CD4-positive, alpha-beta T cell (primary cell): ENCODE measurements at places on chromosomes 12 and 14.

- H3K27me3 ChIP-seq, result no peaks in the 10 kb centered on the region
- no peak for DNase-seq
- no peak overlapping the region for H3K27ac ChIP-seq
These were observed 68.9 kb upstream of the SAV1 start for GRCh38 chr14:50736932-50737419.

DNA sequence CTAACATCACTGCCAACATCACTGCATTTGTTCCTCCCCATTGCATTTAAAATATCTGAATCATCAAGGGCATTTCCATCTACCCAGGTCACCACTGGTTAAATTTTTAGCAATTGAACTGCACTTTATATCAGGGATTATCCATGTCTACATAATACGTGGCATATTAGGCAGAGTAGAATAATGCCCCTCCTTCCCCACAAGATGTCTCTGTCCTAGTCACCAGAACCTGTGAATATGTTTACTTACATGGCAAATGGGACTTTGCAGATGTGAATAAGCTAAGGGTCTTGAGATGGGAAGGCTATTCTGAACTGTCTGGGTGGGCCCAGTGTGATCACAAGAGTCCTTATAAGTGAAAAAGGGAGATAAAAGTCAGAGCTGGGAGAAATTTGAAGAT is 181.7 kb upstream of the ARID2 start:
- H3K4me3 ChIP-seq, result no peak overlapping the region
- no peak for DNase-seq
- H3K4me1 ChIP-seq, result no peaks in the 10 kb centered on the region

DNA sequence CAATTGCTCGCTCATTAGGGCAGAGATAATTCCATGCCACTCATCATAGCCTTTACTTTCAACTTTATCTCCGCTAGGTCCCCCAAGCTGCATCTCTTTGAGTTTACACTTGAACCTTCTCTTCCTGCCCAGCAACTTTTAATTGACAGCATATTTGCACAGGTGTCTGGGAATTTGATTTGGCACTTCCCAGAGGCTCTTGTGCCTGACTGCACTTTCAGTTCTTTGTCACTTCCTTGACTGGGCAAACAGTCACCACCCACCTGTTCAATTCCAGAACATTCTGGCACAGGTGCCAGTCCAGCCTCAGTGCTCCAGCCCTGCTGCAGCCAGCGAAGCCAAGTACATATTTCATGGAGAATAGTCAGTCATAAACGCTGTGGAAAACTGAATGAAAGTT is 110.1 kb upstream of the LRIG3 start:
- no peak overlapping the region for H3K27ac ChIP-seq
- no peak overlapping the region for H3K4me3 ChIP-seq
- H3K36me3 ChIP-seq, result no peaks in the 10 kb centered on the region
- DNase-seq, result no peak
- no peaks in the 10 kb centered on the region for H3K4me1 ChIP-seq

GRCh38 chr12:77010691-77011548 is 54.4 kb downstream of the E2F7 start:
- no peaks in the 10 kb centered on the region for H3K4me1 ChIP-seq
- H3K36me3 ChIP-seq, result no peaks in the 10 kb centered on the region
- no peak overlapping the region for H3K27ac ChIP-seq
- H3K27me3 ChIP-seq, result no peaks in the 10 kb centered on the region
- peak; percentile 53 for DNase-seq

DNA sequence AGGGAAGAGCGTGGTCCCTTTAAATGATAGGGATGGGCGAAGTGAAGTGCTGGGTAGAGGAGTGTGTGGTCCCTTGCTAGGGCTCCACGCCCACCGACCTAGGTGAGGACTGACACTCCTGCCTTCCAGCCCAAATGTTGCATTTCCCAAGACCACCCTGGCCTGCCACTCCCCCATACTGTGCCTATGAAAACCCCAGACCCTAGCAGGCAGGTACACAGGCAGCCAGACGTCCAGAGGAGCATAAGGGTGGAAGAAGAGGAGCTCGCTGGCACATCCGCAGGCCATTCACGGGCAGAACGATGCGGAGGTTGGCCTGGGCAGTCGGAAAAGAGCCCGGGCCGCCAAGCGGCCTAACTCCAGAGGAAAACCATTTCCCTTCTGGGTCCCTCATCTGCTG is 817 bp upstream of the IPO8 start:
- H3K27me3 ChIP-seq, result no peaks in the 10 kb centered on the region
- H3K27ac ChIP-seq, result no peak overlapping the region
- no peaks in the 10 kb centered on the region for H3K36me3 ChIP-seq
- H3K4me3 ChIP-seq, result peak overlapping the region; percentile 90
- DNase-seq, result no peak

- H3K27ac ChIP-seq, result no peak overlapping the region
- peaks cover 6% of the 10 kb centered on the region for H3K27me3 ChIP-seq
- DNase-seq, result no peak
- no peaks in the 10 kb centered on the region for H3K36me3 ChIP-seq
- no peak overlapping the region for H3K4me3 ChIP-seq
- H3K4me1 ChIP-seq, result no peaks in the 10 kb centered on the region
These were observed 315.8 kb downstream of the RGS6 start for GRCh38 chr14:72247896-72248465.

DNA sequence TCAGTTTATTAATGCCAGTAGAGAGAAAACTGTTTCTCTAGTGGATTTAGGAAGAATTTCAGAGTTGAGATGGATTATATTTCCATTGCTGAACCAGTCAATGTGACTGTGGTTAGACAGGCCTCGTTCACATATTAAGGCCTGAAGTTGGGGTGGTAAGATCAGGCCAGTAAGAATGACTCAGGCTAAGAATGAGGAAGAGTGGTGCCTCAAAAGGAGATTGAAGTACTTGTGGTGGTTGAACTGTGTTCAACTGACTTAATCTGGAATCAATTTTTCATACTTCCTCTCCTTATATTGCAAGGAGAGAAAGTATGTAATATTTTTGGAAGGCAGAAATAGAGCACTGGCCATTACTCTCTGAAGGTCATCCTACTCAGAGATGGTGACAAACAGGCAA is 37.8 kb upstream of the ATF7IP start:
- H3K4me3 ChIP-seq, result no peak overlapping the region
- no peaks in the 10 kb centered on the region for H3K36me3 ChIP-seq
- H3K27me3 ChIP-seq, result no peaks in the 10 kb centered on the region
- no peaks in the 10 kb centered on the region for H3K4me1 ChIP-seq

- H3K27ac ChIP-seq, result no peak overlapping the region
- no peaks in the 10 kb centered on the region for H3K36me3 ChIP-seq
- no peaks in the 10 kb centered on the region for H3K27me3 ChIP-seq
- H3K4me1 ChIP-seq, result no peaks in the 10 kb centered on the region
- DNase-seq, result no peak
These were observed 1196.3 kb upstream of the TMEM132C start for GRCh38 chr12:127070515-127071157.

GRCh38 chr12:104172570-104172947 is 34.5 kb upstream of the NFYB start:
- H3K27ac ChIP-seq, result no peak overlapping the region
- H3K4me3 ChIP-seq, result no peak overlapping the region
- DNase-seq, result no peak

DNA sequence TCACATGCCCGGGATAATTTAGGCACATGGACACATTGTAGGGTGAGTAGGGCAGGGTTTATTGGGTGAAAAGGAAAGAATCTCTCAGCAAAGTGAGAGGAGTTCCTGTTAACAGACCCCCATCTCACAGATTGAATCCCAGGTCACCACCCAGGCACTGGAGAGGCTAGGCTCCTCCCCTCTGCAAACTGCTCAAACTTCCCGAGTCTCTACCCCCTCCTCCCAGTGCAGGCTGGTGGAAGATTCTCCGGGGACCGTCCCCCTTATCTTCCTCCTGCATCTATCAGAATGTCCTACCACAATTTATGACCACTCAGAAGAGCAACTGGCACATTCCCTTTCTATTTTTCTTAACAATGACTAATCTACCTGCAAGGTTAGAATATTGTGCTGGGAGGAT is 126.0 kb downstream of the NTF3 start:
- H3K4me1 ChIP-seq, result no peaks in the 10 kb centered on the region
- H3K36me3 ChIP-seq, result no peaks in the 10 kb centered on the region
- no peak overlapping the region for H3K27ac ChIP-seq
- no peak for DNase-seq
- no peaks in the 10 kb centered on the region for H3K27me3 ChIP-seq
- H3K4me3 ChIP-seq, result no peak overlapping the region

DNA sequence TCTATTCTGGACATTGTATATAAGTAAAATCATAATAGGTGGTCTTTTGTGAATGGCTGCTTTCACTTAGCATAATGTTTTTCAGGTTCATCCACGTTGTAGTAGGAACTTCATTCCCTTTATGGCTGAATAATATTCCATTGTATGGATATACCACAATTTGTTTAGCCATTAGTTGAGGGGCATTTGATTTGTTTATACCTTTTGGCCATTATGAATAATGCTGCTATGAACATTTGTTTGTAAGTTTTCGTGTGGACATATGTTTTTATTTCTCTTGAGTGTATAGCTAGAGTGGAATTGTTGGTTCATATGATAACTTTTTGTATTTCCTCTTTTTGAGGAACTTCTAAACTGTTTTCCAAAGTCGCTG is 123.3 kb downstream of the TTLL5 start:
- no peaks in the 10 kb centered on the region for H3K27me3 ChIP-seq
- no peak overlapping the region for H3K4me3 ChIP-seq
- H3K36me3 ChIP-seq, result peaks cover 20% of the 10 kb centered on the region
- H3K27ac ChIP-seq, result no peak overlapping the region
- H3K4me1 ChIP-seq, result no peaks in the 10 kb centered on the region

DNA sequence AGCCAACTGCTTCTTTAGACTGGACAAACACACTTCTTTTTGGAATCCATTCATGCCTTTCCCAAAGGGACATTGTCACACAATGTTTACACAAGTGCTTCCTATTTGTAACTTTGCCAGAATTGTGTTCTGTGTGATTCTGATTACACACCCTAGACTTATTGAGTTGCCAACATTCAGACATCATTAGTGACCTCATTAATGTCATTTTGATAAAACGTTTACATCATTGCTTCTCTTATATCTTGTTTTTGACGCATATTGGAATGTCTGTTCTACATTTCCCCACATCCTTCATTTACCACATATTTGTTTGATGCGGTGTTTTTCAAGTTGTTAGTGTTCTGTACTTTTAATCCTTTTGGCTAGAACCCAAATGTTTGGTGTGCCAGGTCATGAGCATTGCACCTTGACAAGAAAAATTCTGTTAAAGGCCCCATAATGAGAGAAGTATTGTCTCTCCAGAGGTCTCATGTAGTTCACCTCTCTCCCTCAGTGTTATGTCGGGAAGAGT is 305.5 kb downstream of the AEBP2 start:
- H3K4me3 ChIP-seq, result no peak overlapping the region
- no peak overlapping the region for H3K27ac ChIP-seq
- H3K36me3 ChIP-seq, result no peaks in the 10 kb centered on the region
- no peaks in the 10 kb centered on the region for H3K4me1 ChIP-seq

GRCh38 chr12:78146365-78146772 is 315.7 kb downstream of the NAV3 start:
- H3K27ac ChIP-seq, result no peak overlapping the region
- H3K4me1 ChIP-seq, result no peaks in the 10 kb centered on the region
- H3K36me3 ChIP-seq, result no peaks in the 10 kb centered on the region
- no peak overlapping the region for H3K4me3 ChIP-seq
- DNase-seq, result no peak

GRCh38 chr12:130143136-130143535 is 19.1 kb upstream of the FZD10 start:
- H3K27me3 ChIP-seq, result no peaks in the 10 kb centered on the region
- H3K36me3 ChIP-seq, result no peaks in the 10 kb centered on the region
- no peak overlapping the region for H3K4me3 ChIP-seq
- no peak for DNase-seq

- DNase-seq, result no peak
- peaks cover 50% of the 10 kb centered on the region for H3K4me1 ChIP-seq
- H3K27me3 ChIP-seq, result no peaks in the 10 kb centered on the region
- H3K27ac ChIP-seq, result peak overlapping the region; percentile 23
- H3K4me3 ChIP-seq, result no peak overlapping the region
These were observed 78.4 kb upstream of the PARP11 start for GRCh38 chr12:3951380-3952135.

- H3K36me3 ChIP-seq, result peaks cover 65% of the 10 kb centered on the region
- H3K4me3 ChIP-seq, result no peak overlapping the region
- H3K4me1 ChIP-seq, result no peaks in the 10 kb centered on the region
- no peak for DNase-seq
These were observed 49.0 kb downstream of the AREL1 start for GRCh38 chr14:74663884-74664283.

DNA sequence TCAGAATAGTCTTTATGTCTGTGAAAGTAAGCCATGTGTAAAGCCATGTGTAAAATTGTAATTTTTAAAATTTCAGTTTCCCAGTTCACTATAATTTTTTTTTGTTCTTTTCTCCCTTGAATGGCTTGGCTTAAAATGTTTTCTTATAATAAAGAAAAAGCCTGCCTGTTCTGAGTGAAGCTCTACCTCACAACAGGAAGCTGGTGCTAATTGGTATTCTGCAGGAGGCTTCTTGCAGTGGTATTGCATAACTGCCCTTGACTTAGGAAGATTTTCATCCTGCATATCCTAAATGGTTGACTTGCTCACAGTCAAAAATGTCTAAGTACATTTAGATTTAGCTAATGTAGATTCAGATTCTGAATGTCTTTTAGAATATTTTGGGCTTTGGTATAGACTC is 49.5 kb downstream of the ATP2A2 start:
- H3K36me3 ChIP-seq, result peaks cover 81% of the 10 kb centered on the region
- DNase-seq, result no peak
- H3K4me3 ChIP-seq, result no peak overlapping the region

DNA sequence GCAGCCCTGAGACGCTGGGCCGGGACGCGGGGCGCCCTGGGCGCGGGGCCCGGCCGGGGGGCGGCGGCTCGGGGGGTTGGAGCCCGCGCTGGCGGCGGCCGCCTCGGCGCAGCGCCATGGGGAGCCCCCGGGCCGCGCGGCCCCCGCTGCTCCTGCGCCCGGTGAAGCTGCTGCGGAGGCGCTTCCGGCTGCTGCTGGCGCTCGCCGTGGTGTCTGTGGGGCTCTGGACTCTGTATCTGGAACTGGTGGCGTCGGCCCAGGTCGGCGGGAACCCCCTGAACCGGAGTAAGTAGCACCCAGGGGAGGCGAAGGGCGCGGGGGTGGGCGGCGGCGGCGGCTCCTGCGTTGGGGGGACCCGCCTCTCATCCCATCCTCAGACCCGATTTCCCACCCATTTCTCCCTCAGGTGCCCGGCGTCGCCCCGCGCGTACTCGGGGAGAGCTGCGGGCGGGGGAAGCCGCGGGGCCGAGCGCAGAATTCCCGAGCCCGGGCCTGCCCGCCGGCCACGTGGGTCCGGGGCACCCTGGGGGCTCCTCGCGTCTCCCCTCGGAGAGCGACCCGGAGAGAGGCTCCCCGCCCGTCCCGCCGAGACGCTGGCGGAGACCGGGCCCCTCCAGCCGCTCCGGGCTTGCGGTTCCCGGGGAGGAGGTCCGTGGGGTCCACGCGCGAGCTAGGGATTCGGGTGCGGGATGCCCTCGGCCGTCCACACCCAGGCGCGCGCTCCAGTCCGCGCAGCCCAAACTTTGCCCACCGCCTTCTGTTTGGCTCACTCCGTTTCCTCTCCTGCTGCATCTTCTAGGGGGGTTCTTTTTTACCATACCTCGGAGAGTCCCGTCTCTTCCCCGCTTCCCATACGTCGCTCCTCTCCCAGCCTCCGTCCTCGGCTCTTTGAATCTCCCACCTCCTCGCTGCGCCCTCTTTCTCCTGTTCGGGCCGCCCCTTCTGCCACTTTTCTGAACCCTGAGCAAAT is 807 bp downstream of the B4GALNT3 start:
- H3K4me1 ChIP-seq, result peaks cover 21% of the 10 kb centered on the region
- H3K27me3 ChIP-seq, result peaks cover 7% of the 10 kb centered on the region
- H3K27ac ChIP-seq, result no peak overlapping the region
- peak overlapping the region; percentile 52 for H3K4me3 ChIP-seq
- no peaks in the 10 kb centered on the region for H3K36me3 ChIP-seq
- peak; percentile 47 for DNase-seq

GRCh38 chr12:130655881-130656280 is 60.2 kb downstream of the RIMBP2 start:
- no peak overlapping the region for H3K4me3 ChIP-seq
- H3K4me1 ChIP-seq, result no peaks in the 10 kb centered on the region
- H3K27ac ChIP-seq, result no peak overlapping the region
- no peak for DNase-seq
- H3K36me3 ChIP-seq, result no peaks in the 10 kb centered on the region
